ENCODE measurements at places on chromosomes 16 and 17.

DNA sequence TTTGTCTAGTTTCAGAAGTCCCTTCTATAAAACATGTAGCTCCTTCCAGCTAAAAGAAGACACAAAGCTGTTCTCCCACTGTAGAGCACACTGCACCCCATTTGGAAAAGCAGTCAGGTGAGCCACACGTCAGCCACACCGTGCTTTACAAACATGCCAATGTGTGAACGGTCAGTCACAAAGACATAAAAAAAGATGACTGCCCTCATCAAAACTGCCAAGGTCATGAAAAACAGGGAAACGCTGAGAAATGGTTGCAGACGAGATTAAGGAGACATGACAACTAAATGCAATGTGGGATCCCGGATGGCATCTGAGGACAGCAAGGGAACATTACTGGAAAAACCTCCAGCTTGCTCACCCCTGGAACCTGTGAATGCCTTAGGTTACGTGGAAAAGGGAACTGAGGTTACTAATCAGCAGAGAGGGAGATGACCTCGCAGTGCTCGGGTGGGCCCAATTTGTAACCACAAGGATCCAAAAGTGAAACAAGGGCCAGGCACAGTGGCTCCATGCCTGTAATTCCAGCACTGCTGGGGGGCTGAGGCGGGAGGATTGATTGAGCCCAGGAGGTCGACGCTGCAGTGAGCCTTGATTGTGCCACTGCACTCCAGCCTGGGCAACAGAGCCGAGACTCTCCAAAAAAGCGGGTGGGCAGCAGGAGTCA lies 8.1 kb downstream of the ANKRD11 start:
- DNase-seq, result no peak

DNA sequence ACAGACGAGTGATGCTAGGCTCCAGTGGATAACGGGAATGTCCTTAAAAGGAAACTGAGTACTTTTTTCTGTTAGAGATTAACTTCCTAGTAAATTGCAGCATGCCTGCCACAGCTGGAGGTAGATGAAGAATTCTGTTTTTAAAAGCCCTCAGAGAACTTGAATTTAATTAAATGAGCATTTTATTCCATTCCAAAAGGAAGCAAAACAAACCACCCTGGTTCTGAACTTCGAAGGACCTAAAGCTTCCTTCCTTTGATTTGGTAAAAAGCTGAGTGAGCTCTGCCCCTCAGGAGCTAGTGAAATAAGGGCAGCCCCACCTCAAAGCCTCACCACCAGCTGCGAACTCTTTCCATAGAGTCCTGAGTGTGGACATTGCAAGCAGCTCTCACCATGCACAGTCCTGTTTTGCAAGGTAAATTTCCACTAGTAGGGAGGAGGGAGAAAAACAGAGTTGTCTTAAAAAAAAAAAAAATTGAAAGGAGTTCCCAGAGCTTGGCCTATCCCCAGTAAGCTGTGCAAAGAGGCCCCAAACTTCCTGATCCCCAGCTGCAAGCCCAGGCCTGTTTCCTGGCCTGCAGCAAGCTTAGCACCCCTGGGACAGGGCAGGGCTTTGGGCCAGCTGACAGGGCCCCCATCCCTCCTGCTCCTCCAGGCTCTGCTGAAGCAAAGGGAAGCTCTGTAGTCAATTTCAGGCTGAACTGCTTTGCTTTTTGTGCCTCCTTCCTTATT lies 11.2 kb downstream of the CHD9NB start:
- no peak for DNase-seq

GRCh38 chr17:40171750-40172149 lies 5.5 kb upstream of the RAPGEFL1 start:
- DNase-seq, result no peak

DNA sequence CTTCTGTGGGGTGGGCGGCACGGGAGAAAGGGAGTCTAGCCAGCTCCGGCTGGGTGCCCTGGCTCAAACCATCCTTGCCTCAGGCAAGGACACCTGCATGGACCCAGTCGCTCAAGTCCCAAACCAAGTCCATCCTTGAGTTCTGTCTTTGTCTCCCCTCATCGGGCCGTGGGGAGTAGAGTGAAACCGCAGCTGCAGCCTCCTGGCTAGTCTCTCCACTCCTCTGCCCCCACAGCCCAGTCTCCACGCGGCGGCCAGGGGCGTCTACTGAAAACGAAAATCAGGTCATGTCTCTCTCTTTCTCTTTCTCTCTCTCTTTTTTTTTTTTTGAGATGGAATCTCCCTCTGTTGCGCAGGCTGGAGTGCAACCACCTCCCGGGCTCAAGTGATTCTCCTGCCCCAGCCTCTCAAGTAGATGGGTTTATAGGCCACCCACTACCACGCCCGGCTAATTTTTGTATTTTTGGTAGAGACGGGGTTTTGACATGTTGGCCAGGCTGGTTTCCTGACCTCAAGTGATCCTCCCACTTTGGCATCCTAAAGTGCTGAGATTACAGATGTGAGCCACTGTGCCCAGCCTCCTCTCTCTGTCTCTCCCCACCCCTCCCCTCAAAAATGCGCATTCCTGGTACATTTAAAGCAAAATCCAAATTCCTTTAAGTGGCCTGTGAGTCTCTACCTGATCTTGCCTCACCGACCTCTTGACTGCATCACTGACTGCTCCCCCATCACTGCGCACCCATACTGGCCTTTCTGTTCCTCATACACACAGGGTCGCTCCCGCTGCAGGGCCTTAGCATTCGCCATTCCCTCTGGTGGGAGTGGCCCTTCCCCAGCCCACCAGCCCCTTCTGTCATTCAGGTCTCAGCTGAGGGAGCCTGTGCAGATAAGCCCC lies 17.7 kb upstream of the RMI2 start:
- no peak for DNase-seq

DNA sequence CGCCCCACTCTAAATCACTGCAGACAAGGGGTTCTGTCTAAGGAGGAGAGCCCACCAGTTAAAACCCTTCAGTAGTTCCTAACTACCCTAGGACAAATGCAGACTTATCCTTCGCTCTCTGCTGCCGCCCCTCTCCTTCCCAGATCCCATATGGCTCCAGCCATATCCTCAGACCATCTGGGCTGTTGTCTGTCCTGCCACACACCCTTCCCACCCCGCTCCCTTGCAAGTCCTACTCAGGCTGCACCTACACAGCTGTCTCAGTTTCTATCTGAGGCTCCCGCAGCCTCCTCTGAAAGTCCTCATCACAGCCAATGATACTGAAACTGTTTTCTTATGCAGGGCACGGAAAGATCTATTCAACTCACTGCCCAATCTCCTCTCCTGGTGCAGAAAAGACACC lies 720 bp upstream of the BCKDK start:
- no peak for DNase-seq

DNA sequence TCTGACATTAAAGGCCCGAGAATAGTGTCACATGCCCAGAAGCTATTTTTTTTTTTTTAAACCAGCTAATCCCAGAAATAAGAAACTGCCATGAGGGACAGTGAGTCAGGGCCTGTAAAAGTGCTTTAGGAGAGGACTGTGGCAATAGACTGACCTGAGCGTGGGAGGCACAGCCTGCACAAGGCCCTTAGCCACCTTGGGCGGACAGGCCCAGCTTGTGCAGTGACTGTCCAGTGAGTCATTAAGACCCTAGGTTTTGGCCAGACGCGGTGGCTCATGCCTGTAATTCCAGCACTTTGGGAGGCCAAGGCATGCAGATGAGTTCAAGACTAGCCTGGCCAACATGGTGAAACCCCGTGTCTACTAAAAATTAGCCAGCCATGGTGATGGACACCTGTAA lies 343.0 kb upstream of the ZFHX3 start:
- no peak for DNase-seq

DNA sequence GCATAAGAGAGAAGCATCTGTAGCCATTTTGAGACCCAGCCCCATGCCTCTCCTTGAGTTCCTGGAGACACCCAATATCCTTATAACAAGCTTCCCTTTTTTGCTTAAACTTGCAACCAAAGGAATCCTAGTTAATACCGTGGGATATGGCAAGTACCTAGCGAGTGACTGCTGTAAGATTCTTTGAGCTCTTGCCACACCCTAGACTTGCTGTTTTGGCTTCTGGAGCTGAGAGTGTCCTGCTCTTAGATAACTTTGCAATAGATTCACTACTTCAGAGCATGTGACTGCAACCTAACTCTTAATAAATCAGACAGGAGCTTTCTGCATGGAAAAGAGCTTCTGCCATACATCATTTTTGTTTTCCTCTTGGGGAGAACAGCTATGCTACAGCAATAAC lies 58.3 kb downstream of the AKAP1 start:
- DNase-seq, result no peak

- DNase-seq, result peak; percentile 52
These were observed 3.6 kb downstream of the PIEZO1 start for GRCh38 chr16:88781140-88782077.

GRCh38 chr17:72725433-72726068 lies 366.9 kb downstream of the SLC39A11 start:
- no peak for DNase-seq

- no peak for DNase-seq
These were observed at the start of gene BEAN1 for GRCh38 chr16:66427036-66427860. Gene BEAN1, plus strand, starts transcription at chr16:66427295. Its CDS starts 10,382 bp downstream, at chr16:66437677.

DNA sequence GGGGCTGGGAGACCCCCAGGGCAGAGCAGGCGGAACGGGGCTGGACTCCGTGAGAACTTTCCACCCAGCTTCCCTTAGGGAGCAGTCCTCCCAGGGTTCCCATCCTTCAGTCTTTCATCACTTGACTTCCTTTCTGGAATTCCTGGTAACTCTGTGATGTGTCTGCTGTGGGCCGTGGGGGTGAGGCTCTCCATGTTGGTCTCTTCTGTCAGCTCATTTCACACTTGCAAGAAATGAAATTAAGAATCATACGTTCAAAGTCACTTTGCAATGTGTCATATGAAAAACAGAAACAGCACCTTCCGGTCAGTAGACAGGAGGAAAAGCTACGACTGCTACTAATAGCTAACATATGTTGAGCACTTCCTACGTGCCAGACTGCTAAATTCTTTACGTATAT lies 5.4 kb upstream of the BBS2 start:
- DNase-seq, result no peak

GRCh38 chr17:8359769-8360168 lies 16.7 kb downstream of the KRABD2 start:
- DNase-seq, result no peak

- DNase-seq, result no peak
These were observed 48.3 kb downstream of the BAIAP2 start for GRCh38 chr17:81083125-81083765.

GRCh38 chr17:17535957-17536356 lies 39.8 kb upstream of the RASD1 start:
- no peak for DNase-seq

- DNase-seq, result no peak
These were observed 190.7 kb downstream of the KATNIP start for GRCh38 chr16:27740496-27741201.

DNA sequence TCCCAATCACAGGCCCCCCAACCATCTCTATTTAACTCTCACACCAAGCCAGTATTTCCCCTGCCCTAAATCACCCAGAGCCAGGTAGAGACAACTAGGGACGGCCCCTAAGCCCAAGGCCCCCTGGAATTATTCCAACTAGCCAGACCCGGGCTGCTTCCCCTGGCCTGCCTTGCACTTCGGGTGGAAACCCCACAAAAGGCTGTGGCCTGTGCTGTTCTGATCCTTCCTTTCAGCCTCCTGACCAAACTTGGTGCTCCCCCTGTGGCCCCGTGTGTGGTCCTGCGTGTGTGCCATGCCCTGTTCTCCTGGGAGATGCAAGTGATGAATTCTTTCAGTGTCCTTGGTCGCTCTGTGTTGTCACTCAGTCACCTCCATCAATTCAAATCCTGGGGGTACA lies 14.9 kb downstream of the CCL17 start:
- no peak for DNase-seq

DNA sequence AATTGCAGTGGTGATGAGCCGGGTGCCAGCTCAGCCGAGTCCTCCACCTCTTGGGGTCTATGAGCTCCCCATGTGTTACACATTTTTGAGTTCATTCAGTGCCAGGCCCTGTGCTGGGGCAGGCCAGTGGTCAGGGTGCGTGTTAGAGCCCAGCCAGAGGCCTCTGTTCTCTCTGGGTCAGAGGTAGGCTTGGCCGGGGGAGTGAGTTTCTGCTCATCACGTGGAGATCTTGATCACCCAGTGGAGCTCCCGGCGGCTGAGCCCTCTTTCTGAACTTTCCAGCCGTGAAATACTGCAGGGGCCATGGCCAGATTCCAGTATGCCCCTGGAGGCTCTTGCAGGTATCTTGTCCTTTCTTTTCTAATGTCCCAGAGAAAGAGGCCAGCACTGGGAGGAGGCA lies 93.0 kb downstream of the RAP1GAP2 start:
- no peak for DNase-seq

DNA sequence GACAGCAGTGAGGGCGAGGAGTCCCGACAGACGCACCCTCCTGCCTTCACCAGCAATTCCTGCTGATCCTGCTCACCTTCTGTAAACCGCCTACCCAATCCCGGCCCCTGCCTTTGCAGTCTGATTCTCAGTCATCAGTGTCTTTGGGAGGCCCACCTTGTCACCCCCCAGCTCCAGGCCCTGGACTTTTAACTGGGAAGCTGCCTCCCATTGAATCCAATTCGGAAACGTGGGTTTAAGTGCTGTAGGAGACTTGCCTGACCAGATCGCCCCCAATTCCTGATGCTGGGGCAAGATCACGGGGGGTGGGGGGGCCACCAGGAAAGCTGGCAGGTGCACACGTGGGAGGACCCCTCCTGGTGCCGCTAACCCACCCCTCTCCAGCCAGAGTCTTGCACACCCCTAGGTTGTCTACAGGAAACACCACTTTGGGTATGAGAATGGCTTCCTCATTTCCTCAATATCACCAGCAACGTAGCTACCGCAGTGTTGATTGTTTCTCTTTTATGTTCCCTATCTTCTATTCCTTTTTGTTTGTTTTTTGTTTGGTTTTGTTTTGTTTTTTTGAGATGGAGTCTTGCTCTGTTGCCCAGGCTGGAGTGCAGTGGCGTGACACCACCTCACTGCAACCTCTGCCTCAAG lies 46.6 kb upstream of the CMIP start:
- no peak for DNase-seq

DNA sequence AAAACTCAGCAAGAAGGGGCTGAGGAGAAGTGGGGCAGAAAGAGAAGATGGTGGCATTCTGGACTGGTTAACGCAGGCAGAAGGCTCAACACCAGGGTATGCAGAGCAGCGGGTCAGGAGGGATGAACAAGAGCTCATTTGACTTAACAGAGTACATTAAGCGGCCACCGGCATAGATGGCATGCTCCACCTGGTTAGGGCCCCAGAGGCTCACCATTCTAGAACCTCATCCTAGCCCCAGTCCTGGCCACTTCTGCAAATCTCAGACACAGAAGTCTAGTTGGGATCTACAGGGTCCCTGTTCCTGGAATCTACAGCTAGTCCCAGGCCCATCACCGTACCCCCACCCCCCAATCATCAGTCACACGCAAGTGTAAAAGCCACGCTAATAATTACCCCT lies 1.7 kb upstream of the MYO1C start:
- DNase-seq, result no peak

GRCh38 chr16:53609536-53609935 lies 94.1 kb downstream of the RPGRIP1L start:
- no peak for DNase-seq

- no peak for DNase-seq
These were observed 42.4 kb downstream of the RNF157 start for GRCh38 chr17:76197911-76198310.
